ENCODE measurements at places on chromosomes 11 and 22.

GRCh38 chr11:120564573-120565311 is 53.2 kb downstream of the GRIK4 start:
- peak; percentile 36 for DNase-seq

GRCh38 chr11:113142508-113142907 is 171.9 kb upstream of the TTC12 start:
- DNase-seq = no peak

GRCh38 chr11:31326470-31327148 is 42.9 kb downstream of the DCDC1 start:
- no peak for DNase-seq

DNA sequence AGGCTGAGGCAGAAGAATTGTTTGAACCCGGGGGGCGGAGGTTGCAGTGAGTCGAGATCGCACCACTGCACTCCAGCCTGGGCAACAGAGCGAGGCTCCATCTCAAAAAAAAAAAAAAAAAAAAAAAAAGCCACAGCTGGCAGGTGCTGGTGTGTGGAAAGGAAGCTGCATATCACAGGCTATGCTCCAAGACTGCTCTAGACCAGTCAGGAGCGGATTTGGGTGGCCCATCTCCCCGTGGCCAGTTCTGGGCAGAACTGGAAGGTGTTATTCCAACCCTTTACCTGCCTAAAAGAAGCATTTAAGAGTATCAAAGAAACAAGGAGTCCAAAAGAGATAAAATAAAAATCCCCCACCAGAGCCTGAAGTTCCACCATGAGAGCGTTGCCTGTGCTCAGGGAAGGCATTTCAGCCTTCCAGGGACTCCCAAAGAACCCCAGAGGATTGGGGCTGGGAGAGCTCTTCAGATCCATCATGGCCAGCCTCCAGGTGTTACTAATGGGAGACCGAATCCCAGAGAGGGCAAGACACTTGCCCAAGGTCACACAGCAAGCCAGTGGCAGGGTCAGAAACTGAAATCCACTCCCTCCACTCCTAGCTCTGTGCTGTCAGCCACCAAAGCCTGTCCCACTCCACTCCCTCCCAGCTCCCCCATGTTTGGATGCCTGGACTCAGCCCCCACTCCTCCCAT is 14.3 kb downstream of the MFNG start:
- DNase-seq = no peak

DNA sequence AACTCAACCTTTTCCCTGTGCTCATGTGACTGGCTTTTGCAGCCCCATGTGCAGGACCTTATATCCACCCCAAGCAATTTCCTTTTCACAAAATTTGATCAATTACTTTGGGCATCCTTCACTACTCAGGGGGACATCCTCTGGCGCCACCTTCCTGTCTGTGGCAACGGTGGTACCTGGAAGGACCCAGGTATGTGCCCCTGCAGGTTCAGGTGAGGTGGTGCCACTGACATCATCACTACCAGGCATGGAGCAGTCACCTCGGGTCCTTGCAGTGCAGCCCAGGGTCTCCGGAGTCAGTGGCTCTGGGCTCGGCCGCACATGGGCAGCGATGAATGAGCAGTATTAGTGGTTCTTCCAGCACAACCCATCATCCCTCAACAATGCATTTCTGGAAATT is 37.7 kb upstream of the B3GAT1 start:
- no peak for DNase-seq

GRCh38 chr22:18952022-18952421 is 15.9 kb upstream of the PRODH start:
- no peak for DNase-seq

DNA sequence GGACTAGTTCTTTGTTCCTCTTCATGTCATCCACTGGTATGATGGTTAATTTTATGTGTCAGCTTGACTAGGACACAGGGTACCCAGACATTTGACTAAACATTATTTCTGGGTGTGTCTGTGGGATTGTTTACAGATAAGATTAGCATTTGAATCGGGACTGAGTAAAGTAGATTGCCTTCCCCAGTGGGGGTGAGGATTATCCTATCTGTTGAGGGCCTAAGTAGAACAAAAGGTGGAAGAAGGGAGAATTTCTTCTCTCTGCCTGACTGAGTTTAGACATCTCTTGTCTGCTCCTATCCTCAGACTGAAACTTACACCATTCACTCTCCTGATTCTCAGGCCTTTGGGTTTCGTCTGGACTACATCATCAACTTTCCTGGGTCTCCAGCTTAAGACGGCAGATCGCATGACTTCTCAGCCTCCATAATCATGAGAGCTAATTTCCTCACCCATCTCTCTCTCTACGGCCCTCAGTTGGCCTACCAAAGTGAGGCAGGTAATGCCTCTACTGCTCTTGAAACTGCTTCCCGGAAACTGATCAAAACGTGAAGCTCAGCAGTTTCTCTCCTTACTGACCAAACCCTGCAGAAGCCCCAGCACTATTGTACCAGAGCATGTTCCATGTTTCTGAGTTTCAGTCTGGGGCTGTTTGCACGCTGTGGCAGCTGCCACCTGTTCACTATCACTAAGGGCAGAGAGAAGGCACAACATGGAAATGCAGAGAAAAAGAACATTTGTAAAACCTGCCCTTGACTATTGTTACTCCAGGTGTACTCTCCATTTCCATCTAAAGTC is 95.4 kb downstream of the NXPE2 start:
- DNase-seq = no peak

- no peak for DNase-seq
Observed at GRCh38 chr11:114176321-114176720, 116.8 kb downstream of the ZBTB16 start.

Data from fibroblast of gingiva (primary cell).